ENCODE measurements at places on chromosomes 3 and 15.

DNA sequence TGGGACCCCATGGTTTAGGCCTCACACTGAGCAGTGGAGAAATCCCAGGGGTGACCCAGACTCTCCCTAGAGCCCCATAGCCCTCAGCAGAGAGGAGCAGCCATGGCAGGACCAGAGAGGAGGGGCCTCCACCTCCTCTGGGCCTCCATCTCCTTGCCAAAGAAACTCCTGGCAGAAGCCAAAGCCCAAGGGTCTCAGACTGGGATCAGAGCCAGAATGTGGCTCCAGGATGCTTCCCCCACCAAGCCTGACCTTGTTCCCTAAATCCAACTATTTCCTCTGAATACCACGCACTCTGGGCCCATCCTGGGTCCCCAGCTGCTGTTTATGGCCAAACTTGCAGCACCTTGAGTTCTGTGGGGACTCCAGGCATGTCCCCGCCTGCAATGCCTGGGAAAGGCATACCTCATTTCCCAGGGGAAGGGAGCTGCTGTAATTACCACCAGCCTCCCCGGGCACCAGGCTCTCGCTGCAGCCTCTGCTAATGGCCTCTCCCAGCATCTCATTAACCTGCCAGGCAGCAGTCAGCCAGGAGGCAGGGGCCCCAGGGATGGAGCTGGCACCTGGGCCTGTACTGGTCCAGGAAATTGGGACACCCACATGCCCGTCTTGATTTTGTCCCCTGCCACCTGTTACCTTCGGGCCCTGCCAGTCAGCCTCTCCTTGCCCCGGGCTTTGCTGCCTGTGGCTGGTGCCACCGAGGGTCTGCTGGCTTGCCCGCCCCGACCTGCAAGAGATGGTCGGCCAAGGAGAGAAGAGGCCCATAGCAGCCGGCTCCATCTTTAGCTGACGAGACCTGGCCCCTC, 4.6 kb downstream of the CCDC9B start:
- DNase-seq: no peak

GRCh38 chr3:157151151-157151550, 8.8 kb downstream of the CCNL1 start:
- DNase-seq: no peak

DNA sequence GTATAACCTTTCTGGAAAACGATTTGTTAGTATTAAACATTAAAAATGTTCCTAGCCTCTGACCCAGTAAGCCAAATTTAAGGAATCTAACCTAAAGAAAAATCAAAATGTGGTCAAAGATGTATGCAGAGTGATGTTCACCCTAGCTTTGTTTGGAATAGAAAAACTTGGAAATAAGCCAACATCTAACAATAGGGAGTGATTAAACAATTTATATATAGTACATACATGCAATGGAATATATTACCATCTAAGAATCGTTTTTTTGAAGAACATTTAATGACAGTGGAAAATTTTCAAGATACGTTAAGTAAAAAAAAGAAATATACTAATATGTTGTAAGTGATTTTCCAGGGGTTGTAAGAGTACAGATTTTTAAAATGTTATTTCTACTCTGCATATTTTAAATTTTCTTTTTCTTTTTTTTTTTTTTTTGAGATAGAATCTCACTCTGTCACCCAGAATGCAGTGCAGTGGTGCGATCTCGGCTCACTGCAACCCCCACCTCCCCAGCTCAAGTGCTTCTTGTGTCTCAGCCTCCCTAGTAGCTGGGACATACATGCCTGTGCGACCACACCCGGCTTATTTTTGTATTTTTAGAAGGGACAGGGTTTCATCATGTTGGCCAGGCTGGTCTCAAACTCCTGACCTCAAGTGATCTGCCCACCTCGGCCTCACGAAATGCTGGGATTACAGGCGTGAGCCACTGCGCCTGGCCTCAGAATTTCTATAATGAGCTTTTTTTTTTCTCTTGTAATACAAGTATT, 54.9 kb downstream of the ANP32A start:
- DNase-seq: no peak

- DNase-seq: no peak
These were observed 145.0 kb downstream of the LRRK1 start for GRCh38 chr15:101063891-101064794.

DNA sequence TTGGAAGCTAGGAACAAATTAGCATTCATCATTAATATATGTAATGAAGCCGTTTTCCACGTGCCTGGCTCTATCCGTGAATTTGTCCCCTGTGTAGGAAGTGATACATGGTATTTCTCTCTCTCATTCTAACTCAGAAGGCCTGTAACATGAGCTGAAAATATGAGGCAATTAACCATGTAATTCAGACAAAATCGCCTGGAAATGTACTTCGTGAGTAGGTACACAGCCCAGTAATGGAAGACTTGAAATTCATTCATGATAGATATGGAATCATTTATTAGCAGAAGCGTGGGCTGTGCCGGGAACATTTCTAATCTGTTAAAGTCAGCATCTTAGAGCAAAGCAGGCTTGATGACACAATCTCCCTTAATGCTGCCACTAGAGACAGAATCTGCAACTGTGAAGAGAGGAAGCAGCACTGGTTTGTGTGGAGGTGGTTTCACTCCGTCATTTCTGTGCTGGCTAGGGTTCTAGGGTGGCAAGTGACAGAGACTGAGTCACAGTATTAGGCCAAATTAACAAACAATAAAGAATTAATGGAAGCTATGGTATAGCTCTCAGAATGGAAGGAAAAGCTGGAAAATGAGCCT, 225.0 kb upstream of the PROK2 start:
- DNase-seq: peak; percentile 20

DNA sequence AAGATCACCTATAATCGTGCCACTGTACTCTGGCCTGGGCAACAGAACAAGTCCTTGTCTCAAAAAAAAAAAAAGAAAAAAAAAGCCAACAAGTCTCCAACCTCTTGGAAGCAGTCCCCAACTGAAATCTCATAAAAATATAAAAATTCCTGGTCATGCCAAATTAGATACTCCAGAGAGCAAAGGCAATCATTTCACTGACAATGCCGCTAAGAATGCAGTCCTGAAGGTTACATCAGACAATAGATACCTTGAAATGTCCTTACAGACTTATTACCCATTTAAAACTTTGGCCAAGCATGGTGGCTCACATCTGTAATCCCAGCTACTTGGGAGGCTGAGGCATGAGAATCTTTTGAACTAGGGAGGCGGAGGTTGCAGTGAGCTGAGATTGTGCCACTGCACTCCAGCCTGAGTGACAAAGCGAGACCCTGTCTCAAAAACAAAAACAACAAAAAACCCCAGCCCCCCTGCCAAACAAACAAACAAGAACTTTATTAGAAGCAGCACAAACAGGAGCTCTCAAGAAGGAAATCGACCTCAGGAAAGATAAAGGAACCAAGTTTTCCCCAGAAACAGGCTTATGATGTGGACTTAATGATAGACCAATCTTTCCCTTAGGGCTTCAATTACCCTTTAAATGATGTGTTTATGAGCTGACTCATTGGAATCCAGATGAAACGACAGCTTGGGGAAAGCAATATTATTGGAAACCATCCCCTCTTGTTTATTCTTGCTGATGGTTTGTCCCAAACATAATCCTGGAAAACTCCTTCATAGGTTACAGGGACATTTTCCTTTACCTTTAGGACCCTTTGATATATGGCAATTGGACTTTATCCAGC, 53.1 kb upstream of the XCR1 start:
- DNase-seq: no peak

- DNase-seq: no peak
These were observed 85.1 kb downstream of the MTHFS start for GRCh38 chr15:79811406-79812405.

GRCh38 chr3:73140772-73141442, 79.4 kb downstream of the EBLN2 start:
- no peak for DNase-seq

- no peak for DNase-seq
These were observed 94.2 kb upstream of the THRB start for GRCh38 chr3:24588629-24589512.

DNA sequence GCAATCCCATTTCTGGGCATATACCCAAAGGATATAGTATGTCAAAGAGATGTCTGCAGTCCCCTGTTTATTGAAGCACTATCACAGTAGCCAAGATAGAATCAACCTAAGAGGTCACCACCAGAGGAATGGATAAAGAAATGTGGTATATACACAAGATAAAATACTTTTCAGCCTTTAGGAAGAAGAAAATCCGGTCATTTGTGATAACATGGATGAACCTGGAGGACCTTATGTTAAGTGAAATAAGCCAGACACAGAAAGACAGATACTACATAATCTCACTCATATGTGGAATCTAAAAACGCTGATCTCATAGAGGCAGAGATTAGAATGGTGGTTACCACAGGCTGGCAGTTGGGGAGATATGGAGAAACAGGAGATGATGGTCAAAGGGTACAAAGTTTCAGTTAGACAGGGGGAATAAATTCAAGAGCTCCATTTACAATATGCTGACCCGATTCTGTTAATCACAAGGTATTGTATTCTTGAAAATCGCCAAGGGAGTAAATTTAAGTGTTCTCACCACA, 195.8 kb downstream of the MTHFS start:
- DNase-seq: no peak

GRCh38 chr3:30753766-30754165, 140.7 kb downstream of the GADL1 start:
- no peak for DNase-seq

DNA sequence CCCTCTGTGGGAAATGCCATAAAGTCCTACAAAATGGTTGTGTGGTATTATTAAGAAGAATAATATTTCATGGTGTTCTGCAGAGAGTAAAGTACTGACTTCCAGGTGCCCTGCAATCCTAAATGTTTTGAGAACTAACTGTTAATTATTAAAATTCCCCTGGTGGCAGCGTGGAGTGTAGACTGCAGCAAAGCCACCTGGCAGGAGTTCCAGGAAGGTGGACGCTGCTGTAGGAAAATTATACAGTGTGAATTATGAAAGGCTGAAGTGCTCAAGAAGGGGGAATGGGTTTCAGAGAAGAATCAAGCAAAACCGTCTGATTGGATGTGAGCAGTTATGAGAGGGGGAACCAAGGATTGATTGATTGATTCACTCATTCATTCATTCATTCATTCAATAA, 572.4 kb upstream of the PPP2R3A start:
- no peak for DNase-seq

DNA sequence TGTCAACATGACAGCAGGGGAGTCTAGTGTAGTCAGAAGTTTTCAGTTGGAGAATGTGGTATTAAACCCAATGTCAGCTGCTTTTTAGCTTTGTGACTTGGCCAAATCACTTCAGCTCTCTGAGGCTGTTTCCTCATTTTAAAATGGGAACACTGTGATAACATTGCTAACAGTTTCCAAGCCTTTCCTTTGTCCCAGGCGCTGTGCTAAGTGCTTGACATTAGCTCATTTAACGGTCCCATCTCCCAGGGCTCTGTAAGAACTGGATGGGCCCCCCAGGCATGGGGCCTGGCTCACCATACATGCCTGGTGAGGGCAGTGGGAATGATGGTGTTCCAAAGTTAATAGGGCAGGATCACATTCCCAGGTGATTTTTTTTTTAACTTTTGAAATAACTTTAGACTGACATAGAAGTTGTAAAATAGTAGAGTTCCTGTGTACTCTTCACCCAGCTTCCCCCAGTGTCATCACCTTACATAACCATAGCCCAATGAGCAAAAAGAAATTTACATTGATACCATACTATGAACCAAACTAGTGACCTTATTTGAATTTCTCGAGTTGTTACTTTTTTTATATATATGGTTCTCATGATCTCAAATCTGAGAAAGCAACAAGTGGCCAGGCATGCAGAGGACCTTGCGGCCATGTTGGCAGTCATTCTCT, 7.7 kb downstream of the RASL12 start:
- DNase-seq: no peak

DNA sequence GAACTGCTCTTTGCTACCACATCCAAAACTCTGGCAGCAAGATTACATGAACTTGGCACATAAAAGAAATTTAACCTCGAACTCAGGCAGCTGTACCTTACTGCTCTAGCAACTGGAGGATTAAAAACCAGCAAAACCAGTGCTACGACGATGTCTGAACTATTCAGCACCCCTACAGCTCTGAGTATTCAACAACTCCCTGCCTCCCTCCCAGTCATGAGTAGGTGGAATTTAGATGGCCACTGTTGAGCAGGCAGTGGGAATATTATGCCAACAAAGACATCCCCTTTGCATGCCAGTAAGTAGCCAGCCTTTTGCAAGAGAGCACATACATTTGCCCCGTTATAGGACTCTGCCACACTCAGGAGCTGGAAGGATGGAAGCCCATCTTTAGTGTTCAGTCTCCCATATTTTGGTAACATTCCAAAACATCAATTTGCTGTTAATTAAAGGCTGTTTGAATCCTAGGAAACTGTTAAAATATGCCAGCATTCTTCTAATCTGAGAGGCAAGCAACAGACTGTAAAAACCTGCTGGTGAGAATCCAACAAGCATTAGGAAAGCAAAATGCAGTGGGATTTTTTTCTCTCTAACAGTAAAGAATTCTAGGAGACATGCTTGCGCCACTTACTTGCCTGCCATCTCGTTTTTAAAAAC, 85.4 kb downstream of the ZNF385D start:
- DNase-seq: no peak

DNA sequence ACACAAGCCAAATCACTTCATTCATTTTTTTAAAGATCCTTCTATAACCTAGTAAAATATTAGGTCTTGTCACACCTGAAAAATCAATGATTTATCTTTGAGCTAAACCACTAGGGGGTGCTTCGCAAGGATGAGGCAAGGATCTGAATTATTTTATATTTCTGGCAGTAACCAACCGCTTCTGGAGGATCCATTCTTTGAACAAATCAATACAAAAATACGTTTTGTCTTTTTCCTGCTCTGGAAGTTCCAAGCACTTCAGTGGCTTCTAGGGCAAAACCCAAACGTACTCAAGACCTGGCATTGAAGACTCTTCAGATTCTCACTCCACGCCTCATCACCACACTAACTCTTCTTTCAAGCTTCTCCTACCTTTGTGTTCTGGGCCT, 486 bp downstream of the LSG1 start:
- DNase-seq: no peak

DNA sequence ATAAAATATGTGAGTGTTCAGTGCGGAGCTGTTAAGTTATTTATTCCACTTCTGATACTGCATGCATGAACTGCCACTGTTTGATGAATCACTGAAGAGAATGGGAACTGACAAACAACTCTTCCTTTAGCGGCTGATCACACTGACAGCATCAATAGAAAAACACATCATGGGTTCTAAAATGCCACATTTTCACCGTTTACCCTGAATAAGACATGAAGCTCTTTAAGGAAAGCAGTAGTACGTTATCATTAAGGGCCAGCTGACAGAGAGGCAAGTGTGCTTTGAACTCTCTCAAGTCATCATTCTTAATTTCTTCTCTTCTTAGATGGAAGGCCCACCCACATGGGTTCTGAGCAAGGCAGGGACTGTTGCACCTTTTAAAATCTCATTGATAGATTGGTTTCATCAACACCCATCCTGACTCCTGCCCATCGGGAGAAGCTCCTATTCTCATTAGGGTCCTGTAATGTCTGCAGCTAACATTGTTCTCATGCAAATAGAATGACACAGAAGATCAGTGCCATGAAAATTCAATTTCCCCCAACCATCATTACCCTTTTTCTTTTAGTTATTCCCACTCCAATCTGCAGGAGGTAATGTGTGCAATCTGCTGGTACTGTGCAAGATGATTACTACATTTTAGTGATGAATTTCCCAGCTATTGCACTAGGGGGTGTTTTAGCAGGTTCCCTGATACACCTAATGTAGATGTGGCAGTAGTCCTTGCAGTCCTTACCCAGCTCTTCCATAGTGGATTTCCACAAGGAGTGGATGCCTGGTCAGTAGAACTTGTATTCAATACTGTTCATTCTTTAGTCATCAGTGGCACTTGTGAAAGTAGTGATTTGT, 119.1 kb downstream of the ROBO2 start:
- no peak for DNase-seq

All from activated CD4-positive, alpha-beta T cell treated with anti-CD3 and anti-CD28 coated beads for 48 hours (primary cell).